Stimulated activated CD8-positive, alpha-beta memory T cell treated with anti-CD3 and anti-CD28 coated beads, Interleukin-12 subunit alpha, Interleukin-12 subunit beta, amount 100 ng/mL, for 4 hours (primary cell): ENCODE measurements at places on chromosomes 1 and 21.

DNA sequence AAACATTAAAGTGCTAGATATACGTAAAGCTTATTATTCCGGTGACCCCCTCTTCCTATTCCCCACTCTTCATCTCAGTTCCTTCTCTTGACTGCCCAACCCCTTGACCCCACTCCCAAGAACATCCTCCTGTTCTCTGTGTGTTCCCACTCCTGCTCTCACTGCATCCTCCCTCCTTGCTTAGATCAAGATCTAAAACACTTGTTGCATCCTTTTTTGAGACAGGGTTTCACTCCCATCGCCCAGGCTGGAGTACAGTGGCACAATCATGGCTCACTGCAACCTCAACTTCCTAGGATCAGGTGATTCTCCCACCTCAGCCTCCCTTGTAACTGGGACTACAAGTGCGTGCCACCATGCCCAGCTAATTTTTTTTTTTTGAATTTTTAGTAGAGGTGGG, 13.5 kb downstream of the ATP2B4 start:
- no peak for DNase-seq

- DNase-seq, result no peak
Observed at GRCh38 chr1:24727501-24728216, 17.6 kb upstream of the CLIC4 start.

- DNase-seq, result no peak
Observed at GRCh38 chr1:51648180-51649109, 31.6 kb downstream of the OSBPL9 start.

DNA sequence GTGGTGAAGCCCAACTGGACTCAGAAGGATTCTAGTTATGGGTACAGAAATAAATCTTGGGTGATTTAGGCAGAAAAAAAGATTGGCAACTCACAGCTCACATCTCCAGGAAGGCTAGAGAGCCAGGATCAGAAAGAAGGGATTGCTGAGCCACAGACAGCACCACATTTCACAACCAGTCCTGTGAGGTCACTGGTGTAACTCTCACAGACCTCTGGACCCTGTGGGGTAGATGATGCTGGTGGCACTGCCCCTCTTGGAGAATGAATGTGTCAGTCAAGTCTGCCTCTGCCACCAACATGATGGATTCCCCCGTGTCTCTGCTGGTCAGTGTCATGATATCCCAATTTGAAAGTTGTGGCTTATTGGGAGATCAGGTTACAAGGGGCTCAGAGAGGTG, 70.9 kb upstream of the HMCN1 start:
- DNase-seq, result no peak

DNA sequence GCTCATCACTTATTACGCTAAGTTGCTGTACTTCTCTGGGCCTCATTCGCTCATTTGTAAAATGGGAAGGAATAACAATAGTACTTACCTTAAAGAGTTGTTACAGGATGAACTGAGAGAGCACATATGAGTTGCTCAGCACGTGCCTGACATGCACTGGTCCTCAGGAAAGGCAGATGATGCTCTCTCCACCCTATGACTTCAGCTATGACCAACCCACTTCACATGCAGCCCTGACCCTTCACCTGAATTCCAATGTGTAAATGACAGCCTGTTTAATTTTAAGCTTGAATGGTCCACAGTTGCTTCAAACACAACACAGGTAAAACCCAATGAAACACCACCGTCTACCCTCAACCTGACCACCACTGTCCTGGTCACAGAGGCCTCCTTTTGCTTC, 32.9 kb downstream of the GADD45A start:
- DNase-seq, result no peak

DNA sequence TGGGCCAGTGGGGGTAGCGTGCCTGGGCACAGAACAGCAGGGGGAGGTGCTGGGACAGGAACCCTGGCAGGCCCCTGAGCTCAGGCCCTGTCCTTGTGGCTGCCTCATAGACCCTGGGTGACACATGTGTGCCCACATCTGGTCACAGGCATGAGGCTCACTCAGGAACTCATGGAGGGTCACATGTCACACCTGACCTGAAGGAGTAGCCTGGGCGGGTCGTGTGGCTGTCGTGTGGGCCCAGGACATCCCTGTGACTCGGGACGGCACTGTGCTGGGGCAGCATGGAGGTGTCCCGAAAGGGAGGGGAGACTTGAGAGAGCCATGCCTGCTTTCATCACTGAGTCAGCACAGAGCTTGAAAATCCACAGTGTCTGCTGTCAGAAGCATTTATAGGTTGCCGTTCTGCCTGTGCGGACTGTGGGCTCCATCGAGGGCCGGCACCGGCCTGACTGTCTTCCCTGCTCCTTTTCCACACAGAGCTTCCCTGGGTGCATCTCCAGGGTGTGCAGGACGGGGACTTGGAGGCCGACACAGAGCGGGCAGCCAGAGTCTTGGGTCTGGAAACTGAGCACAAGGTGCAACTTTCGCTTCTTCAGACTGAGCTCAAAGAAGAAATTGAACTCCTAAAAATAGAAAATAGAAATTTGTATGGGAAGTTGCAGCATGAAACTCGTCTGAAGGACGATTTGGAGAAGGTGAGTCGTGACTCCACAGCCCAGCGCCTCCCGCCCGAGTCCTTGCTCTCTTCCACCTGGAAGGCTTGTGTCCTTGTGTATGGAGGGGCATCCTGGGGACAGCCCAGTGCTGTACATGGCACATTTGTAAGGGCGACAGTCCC, 32.8 kb downstream of the PCNT start:
- DNase-seq, result no peak

DNA sequence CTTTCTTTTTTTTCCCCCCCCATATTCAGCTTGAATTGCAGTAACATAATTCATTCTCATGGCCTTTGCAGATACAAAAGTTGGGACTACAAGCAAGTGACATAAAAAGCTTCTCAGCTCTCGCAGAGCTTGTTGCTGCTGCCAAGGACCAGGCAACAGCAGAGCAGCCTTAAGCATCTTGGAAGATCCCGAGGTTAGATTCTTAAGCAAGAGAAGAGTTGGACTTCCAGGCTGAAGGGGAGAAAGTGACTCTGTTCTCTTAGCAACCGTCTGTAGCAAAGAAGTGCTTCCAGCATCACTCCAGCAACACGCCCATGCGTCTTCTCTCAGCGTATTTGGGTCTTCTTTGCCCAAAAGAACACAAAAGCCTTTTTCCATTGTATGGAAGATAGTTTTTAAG, 20.7 kb downstream of the AGT start:
- no peak for DNase-seq

DNA sequence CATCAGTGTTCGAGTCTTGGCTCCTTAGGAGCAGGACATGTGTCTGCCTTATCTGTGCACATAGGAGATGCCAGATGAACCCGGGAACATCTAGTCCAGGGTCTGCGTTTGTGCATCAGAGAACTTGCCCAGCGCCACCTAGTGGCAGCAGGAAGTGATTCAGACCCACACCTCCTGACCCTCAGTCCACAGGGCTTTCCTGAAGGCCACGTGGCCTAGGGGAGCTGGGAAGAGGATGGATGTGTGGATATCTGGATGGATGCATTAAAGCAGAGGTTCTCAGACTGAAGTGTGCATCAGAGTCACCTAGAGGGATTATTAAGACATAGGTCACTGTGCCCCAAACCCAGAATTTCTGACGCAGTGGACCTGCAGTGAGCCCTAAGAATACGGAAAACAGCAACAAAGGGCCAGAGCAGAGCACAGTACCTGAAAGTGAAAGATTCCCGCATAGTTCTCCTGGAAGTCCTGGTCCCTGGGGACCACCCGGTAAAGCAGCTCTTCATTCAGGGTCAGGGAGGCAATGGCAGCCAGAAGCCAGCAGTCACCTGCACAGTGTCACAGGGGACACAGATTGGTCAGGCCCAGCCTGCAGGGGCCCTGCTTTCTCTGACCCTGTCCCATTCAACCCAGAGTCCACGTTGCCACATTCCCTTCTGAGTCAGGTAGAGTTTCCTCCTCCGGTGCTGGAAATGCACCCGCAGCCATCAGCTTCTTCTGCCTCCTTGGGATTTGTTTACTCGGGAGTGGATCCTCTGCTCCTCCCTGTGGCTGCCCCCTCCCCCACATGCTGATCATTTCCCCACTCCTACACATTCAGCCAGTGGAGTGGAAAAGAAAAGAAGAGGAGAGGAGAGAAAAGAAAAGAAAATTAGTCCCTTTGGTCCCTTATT, 37.0 kb downstream of the CAPN8 start:
- no peak for DNase-seq

- no peak for DNase-seq
Observed at GRCh38 chr1:72006092-72006491, 276.2 kb downstream of the NEGR1 start.

DNA sequence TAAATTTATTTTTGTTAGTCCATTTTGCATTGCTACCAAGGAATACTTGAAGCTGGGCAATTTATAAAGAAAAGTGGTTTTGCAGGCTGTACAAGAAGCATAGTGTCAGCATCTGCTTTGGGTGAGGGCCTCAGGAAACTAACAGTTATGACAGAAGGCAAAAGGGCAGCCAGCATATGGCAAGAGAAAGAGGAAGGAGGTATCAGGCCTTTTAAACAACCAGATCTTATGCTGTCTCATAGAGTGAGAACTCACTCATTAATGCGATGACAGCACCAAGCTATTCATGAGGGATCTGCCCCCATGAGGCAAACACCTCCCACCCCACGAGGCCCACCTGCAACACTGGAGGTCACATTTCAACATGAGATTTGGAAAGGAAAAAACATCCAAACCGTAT, 898.4 kb downstream of the KCNT2 start:
- DNase-seq, result no peak

DNA sequence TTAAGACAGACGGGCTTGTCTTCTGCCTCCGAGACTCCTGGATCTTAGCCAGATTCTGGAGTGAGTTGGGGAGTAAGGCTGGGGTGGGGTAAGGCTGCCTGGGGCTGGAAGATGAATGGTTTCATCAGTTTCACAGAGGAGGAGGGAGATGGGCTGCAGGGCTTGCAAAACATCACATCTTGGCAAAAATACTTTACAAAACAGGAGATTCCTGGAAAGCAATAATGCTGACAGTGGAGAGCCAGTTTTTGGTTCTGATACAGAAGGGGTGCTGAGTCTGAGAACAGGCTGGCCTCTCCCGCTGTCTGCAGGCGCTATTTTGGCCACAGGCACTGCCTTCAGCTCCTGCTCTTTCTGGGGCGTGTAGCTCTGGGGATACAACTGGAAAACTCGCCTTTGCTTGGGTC, 83.4 kb upstream of the KCNE2 start:
- DNase-seq, result no peak

- DNase-seq, result no peak
Observed at GRCh38 chr1:193649587-193649986, 463.2 kb upstream of the B3GALT2 start.

- no peak for DNase-seq
Observed at GRCh38 chr1:97424209-97424608, 496.6 kb downstream of the DPYD start.
